ENCODE measurements at places on chromosomes 13 and 19. TPM values are rescaled to one million over a fixed set of nuclear protein-coding genes. Genes with fewer than 3 reads are reported as not detected.

The ZNF99 gene
- not detected for total RNA-seq

The OPA3 gene
- 5.1 TPM for total RNA-seq

The ZNF135 gene
- 1.7 TPM for total RNA-seq

The ICAM3 gene
- total RNA-seq: 9.4 TPM

The KIR2DL4 gene
- not detected for total RNA-seq

The LYPD3 gene
- total RNA-seq: 0.17 TPM

The PROZ gene
- 0.17 TPM for total RNA-seq

The OR7D2 gene
- under 0.01 TPM for total RNA-seq

The CATSPERD gene
- total RNA-seq: not detected

The ZNF677 gene
- total RNA-seq: 15.8 TPM

The IGFL2 gene
- total RNA-seq: not detected

The CEACAM16 gene
- total RNA-seq: not detected

The PODNL1 gene
- total RNA-seq: 0.09 TPM

The RFXAP gene
- total RNA-seq: 1.9 TPM

The TMEM91 gene
- total RNA-seq: 9.2 TPM

The ZNF304 gene
- total RNA-seq: 10.5 TPM

The ZNF568 gene
- 6.6 TPM for total RNA-seq

The OR7C1 gene
- total RNA-seq: not detected

The TPTE2 gene
- not detected for total RNA-seq

The KRTDAP gene
- total RNA-seq: not detected

The RGL3 gene
- 2.1 TPM for total RNA-seq

The ZNF726 gene
- total RNA-seq: 7.8 TPM

The FFAR2 gene
- total RNA-seq: not detected

The U2AF1L4 gene
- total RNA-seq: 2.9 TPM

The ZNF229 gene
- total RNA-seq: 14.6 TPM

The ANKLE1 gene
- total RNA-seq: 0.68 TPM

The VSTM2B gene
- not detected for total RNA-seq

All from dermis blood vessel endothelial cell (primary cell).